Naive thymus-derived CD8-positive, alpha-beta T cell (primary cell): ENCODE measurements at places on chromosomes 6 and 20.

DNA sequence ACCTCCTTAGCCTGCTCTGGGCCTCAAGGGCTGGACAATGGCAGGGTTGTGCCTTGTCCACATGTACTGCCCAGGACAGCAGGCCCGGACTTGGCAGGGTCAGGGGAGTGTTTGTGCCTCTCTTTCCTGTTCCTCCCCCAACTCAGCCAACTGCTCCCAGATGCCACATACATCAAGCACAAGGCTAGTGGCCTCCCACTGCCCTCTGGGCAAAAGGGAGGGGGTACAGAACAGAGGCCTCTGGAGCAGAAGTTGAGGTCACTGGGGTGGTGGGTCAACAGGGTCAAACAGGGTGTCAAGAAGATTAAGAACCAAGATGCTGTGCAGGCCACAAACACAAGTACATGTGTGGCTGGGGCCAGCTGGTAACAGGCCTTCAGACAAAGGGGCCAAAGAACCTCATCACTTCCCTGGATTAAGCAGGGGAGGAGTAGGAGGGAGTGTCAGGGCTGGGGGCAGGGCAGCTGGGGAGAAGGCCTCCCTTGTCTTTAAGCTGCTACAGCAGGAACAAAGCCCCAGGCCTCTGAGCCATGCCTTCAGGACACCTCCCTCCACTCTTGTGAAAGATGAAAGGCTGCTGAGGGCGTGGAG is 36.0 kb downstream of the KCNK5 start:
- DNase-seq, result no peak
- peaks cover 6% of the 10 kb centered on the region for H3K4me1 ChIP-seq
- no peaks in the 10 kb centered on the region for H3K36me3 ChIP-seq
- H3K4me3 ChIP-seq, result no peak overlapping the region

GRCh38 chr6:3643921-3644738 is 107.4 kb downstream of the PXDC1 start:
- H3K27me3 ChIP-seq, result no peaks in the 10 kb centered on the region
- no peaks in the 10 kb centered on the region for H3K4me1 ChIP-seq
- H3K4me3 ChIP-seq, result no peak overlapping the region

GRCh38 chr6:39303425-39304153 is 10.6 kb downstream of the KCNK17 start:
- H3K27me3 ChIP-seq, result no peaks in the 10 kb centered on the region
- no peaks in the 10 kb centered on the region for H3K36me3 ChIP-seq
- no peak overlapping the region for H3K27ac ChIP-seq

DNA sequence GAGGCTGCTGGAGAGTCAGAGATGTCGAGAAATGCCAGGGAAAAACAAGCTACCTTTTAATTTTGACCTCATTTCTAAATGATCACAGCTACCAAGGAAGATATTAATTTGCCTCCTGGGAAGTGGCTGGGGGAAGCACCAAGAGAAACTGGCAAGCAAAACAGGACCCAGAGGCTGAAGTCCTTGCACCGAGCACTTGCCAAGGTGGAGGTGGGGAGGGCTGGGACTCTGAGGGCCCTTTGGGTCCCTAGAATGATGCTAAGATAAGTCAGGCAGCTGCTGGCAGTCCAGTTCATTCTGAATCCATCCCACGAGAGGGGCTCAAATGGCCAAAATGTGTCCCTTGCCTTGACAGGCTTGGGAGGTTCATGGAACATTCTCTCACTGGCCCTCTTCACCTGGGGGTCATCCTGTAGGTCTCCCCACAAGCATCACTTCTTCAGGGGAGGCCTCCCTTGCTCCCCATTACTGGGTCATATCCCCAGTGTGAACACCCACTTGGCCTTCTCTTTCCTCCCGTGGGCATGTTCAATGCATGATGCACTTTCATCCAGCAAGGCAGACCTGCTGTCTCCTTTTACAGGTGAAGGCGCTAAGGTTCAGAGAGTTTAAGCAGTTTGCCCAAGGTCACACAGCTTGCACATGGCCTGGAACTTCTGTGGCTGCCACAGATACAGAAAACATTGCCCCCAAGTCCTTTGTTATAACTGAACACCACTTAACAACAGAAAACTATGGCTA is 39.1 kb upstream of the BLCAP start:
- DNase-seq, result no peak
- no peaks in the 10 kb centered on the region for H3K36me3 ChIP-seq
- no peak overlapping the region for H3K27ac ChIP-seq
- H3K4me3 ChIP-seq, result no peak overlapping the region
- peaks cover 2% of the 10 kb centered on the region for H3K4me1 ChIP-seq
- peaks cover 38% of the 10 kb centered on the region for H3K27me3 ChIP-seq

GRCh38 chr6:64428186-64428585 is 792.6 kb downstream of the PHF3 start:
- H3K4me1 ChIP-seq, result no peaks in the 10 kb centered on the region
- no peak overlapping the region for H3K4me3 ChIP-seq
- no peaks in the 10 kb centered on the region for H3K36me3 ChIP-seq
- no peaks in the 10 kb centered on the region for H3K27me3 ChIP-seq

DNA sequence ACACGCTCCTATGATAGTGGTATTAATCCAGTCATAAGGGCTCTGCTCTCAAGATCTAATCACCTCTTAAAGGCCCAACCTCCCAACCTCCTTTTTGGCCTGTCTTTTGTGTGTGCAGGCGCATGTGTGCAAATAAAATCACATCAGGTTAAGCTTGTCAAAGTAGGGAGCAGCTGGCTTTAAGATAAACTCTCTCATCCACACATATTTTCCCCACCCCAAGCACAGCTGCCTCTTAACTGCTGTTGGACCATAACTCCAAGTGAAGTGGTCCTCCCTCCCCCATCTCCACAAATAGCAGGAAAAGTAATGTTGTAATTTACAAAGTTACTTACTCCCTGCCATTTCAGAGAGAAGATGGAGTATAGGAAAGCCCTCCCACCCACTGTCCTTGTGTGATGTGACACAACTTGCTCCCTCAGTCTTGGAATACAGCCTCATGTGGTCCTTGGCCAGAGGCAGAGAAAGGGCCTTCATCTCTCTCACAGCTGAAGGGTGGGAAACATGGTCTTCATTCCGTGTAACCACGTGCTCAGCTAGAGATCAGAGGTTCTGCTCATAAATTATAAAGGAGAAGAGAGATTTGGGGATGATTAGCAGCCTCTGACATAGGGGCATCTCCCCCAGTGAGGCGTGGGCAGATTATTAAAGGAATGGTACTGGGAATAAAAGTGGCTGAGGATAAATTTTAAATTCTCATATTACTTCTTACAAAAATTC is 74.8 kb upstream of the TPD52L1 start:
- no peak overlapping the region for H3K4me3 ChIP-seq
- no peaks in the 10 kb centered on the region for H3K27me3 ChIP-seq
- H3K36me3 ChIP-seq, result no peaks in the 10 kb centered on the region
- DNase-seq, result no peak
- no peak overlapping the region for H3K27ac ChIP-seq
